ENCODE measurements at places on chromosomes 2 and 18.

DNA sequence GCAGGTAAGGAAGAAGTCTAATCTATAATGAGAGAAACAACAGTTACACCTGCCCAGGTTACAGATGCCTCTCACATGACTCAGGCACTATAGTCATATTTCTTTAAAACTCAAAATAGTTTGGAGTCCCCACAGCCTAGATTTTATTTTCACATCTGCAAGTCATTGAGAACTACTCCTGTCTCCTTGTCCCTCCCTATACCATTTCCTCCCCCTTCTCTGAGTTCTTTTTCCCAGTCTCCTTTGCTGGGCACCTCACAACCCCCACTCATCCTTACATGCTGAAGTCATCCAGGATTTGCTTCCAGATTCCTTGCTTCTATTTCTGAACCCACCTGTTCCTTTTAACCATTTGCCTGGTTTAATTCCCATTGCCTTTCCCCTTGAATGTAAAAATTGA is 73.1 kb upstream of the KCNE4 start:
- DNase-seq = no peak

GRCh38 chr18:26227051-26227670 is 916 bp downstream of the TAF4B start:
- no peak for DNase-seq

DNA sequence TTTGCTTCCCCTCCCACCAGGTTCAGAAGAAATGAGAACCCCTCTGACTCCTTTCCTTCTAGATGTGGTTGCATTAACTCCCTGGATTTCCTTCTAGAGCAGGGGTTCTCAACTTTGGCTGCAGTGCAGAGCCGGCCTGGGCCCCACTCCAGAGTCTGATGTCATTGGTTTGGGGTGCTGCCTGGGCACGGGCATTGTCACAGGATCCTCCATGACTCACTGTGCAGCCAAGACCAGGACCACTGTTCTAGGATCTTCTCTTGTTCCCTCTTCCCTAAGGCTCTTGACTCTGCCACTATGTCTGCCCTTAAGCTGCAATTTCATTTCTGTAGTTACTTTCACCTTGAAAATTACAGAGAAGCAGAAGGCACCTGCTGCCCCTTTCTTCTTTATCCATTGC is 31.8 kb downstream of the TBC1D8 start:
- DNase-seq = no peak

DNA sequence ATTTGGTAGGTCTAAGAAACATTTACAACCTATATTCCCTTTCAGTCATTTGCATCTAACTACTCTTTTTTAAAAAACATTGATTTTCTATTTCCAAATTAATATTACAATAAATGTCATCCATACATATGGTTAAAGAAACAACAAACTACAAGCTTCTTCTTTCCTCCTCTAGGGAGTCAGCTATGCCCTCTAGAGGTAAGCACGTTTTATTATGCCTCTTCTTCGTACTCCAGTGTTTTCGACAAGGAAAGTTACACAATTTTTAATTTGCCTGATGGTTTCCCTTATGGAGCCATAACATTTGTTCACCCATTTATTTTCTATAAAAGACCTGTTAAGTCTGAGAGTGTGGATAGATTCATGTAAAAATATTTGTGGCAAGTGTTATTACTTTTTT is 183.4 kb upstream of the CDH7 start:
- no peak for DNase-seq

DNA sequence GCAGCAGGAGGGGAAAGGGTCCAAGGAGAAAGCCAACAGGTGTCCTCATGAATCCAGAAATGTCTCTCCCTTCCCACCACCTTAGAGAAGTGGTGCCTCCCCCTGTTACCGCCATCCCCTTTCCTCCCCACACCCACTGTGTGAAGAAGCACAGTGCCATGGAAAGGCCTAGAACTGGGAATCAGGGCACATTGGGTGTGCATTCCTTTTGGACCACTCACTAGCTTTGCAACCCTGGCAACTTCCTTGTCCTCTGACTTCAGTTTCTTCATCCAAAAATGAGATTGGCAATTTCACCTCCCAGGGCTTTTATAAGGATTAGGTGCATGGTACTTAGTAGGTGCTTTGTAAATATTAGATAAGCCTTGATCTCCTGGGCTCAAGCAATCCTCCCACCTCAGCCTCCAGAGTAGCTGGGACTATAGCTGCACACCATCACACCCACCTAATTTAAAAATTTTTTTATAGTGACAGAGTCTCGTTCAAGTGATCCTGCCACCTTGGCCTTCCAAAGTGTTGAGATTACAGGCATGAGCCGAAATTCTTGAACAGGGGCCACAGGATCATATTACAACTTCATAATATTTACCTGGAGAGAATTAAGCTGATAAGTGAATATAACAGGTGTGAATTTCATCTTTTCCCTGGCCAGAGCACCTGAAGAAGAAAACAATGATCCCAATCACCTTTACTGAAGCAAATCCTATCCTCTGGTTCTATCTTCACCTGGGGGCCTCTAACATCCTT is 97.9 kb upstream of the TAF1B start:
- DNase-seq = no peak

- no peak for DNase-seq
Observed at GRCh38 chr2:175640655-175641054, 361.4 kb downstream of the LNPK start.

GRCh38 chr2:100812116-100812515 is 7.8 kb upstream of the NPAS2 start:
- DNase-seq = no peak

- no peak for DNase-seq
Observed at GRCh38 chr2:83522891-83523493, 936.1 kb downstream of the SUCLG1 start.

- DNase-seq = no peak
Observed at GRCh38 chr2:226561962-226562361, 237.7 kb downstream of the IRS1 start.

DNA sequence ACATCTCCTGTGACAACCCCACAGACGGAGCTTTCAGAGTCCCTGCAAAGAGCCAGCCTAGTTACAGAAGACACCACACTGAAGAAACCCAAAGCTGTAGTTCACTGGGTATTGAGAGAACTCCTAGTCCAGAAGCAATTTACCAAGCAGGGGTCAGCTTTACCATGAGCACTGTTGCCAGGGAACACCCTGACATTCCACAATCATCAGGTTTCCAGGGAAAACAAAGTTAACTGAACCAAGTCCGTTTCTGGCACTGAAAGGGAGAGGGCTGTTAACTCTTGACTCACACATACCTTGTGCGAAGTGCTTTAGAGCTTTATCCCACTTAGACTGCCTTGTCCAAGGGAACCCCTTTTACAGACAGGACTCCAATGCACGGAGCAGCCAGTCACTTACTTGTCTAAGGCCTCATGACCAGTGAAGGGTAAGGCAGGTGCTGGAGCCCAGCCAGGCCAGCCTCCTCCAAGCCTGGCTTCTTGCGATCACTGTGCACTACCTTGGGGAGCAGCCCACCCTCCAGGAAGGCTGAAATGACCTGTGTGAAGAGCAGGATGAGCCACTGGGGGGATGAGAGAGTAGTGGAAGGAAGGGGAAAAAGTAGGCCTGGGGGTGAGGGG is 53.9 kb downstream of the REEP1 start:
- DNase-seq = no peak

DNA sequence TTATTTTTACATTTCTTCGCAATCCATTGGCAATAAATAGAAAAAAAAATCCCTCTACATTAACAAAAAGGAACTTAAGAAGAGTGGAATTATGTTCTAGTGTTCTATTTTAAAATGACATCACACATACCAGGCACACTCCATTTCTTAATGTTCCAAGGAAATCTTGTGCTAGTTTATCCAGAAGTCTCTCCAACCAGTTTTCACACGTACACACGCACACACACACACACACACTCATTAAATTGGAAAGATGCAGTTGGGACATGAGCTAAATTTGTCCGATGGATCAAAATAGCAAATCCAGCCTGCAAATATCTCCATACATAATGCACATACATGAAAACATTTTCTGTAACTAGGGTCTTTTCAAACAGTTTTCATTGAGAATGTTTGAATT is 78.3 kb downstream of the KCNJ3 start:
- no peak for DNase-seq

DNA sequence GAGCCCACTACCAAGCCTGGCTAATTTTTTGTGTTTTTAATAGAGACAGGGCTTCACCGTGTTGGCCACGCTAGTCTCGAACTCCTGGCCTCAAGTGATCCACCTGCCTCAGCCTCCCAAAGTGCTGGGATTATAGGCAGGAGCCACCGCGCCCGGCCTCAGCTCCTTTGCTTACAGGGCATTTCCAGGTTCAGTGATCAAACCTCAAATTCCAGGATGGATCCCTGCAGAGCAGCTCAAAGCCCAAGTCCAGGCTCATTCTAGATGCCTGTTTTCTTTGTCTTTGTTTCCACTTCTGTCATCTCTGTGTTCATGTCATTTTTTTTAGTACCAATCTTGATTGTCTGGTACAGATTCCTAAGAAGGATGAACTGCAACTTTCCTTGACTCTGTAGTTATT is 41.9 kb downstream of the TNFRSF11A start:
- DNase-seq = no peak

GRCh38 chr2:46804794-46805193 is 110.8 kb downstream of the MCFD2 start:
- DNase-seq = no peak

- DNase-seq = no peak
Observed at GRCh38 chr18:47946889-47947288, 16.4 kb upstream of the SMAD2 start.

GRCh38 chr2:168658706-168659105 is 143.7 kb upstream of the NOSTRIN start:
- no peak for DNase-seq

- DNase-seq = no peak
Observed at GRCh38 chr2:204389120-204389519, 156.2 kb upstream of the PARD3B start.

- DNase-seq = no peak
Observed at GRCh38 chr2:99562516-99562915, 72.7 kb upstream of the REV1 start.

GRCh38 chr2:216308576-216308975 is 63.7 kb downstream of the MARCHF4 start:
- DNase-seq = no peak

DNA sequence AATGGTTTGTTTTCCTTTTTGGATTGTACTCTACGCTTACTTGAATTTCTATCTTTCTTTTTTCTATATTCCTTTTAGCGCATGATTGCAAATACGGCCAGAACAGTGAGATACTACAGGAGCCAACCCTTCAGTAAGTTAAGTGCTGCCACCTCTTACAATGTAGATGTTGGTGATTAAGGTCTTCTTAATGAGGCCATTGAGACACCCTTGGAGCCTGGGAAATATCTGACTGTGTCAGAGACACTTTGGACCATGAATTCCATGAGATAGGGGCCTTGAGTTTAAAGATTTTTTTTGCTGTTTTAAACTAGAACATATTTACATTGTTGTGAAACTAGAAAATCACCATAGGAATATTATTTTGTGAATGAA is 27.1 kb upstream of the MAP3K20 start:
- no peak for DNase-seq

DNA sequence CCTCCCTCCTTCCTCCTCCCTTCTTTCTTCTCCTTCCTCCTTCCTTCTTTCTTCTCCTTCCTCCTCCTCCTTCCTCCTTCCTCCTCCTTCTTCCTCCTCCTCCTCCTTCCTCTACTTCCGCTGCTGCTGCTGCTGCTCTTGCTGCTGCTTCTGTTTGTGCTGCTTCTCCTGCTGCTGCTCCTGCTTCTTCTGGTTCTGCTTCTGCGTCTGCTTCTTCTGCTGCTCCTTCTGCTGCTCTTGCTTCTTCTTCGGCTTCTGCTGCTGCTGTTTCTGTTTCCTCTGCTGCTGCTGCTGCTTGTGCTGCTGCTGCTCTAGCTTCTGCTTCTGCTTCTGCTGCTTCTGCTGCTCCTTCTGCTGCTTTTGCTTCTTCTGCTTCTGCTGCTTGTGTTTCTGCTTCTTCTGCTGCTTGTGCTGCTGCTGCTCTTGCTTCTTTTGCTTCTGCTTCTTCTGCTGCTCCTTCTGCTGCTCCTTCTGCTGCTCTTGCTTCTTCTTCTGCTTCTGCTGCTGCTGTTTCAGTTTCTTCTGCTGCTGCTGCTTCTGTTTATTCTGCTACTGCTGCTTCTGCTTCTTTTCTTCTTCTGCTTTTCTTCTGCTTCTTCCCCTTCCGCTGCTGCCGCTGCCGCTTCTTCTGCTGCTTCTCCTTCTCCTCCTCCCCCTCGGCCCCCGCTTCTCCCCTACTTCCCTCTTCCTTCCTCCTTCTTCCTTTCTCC is 8.6 kb downstream of the SNRNP27 start:
- DNase-seq = no peak

DNA sequence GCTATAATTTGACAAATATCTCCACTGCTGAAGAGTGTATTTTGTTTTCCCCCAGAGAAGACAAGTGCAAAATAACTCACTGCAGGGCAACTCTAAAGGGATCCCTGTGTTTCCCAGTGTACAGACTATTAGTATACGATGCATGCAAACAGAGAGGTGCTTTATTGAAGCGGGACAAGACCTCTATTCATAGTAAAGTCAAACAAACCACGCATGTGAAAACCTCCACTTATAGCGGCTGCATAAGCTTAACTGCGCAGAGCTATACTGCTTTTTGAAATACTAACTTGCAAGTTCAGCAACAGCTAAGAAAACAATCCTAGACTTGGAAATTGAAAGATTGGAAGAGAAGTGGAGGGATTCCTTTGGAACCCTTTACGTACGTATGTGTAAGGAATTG is 15.6 kb downstream of the RNF144A start:
- no peak for DNase-seq

DNA sequence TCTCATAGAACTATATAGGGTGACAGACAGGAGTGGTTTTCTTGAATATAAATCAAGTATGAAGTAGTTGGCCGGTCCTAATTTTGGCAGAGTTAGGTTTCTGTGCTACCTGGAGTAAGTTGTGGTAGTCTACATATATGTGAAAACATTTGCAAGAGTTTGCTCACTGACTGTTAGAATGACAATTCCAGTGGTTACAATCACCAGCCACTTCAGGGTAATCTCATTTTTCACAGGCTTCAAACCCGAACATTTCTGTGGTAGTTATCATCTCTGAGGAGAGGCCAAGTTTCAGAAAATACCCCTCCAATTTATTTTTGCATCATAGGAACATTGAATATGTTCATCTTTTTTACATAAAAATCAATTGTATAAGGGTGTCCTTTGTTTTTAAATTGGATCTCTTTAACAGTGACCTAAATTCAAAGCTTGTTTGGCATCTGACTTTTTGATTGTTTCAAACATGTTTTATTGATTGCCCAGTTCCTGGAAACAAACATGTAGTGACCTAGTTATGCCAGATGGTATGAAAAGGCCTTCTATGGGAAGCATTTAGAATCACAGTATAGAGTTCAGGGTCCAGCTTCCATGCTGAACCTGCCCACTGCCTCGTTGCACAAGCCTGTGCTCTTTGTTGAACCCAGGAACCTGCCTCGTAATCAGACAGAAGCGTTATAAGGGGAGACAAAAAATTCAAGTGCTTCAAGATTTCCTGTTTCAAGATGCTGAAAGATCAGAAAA is 250.6 kb downstream of the LTBP1 start:
- no peak for DNase-seq

- DNase-seq = no peak
Observed at GRCh38 chr2:159249990-159250715, 36.4 kb downstream of the WDSUB1 start.

DNA sequence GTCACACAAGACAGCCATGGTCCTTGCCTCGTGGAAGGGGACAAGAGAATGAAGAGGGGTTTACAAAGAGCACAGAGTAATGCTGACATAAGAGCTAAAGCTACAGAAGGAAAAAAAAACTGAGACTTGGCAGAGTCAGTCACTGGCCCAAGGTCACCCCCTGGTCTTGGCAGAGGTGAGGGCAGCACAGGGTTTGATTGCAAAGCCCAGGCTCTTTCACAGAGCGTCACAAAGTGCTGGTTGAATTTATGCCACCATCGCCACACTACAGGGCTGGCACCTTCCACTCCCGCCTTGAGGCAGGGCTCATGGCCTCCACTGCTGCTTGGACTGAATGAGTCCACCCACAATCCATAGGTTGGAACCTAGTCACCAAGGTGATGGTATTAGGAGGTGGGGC is 190.2 kb downstream of the INHBB start:
- DNase-seq = no peak

Data from stimulated activated CD8-positive, alpha-beta memory T cell treated with anti-CD3 and anti-CD28 coated beads, Interleukin-2, amount 100 ng/mL, for 48 hours (primary cell).